ENCODE measurements at places on chromosomes 1 and 21.

- DNase-seq, result no peak
These were observed 37.0 kb downstream of the HS2ST1 start for GRCh38 chr1:86951430-86951829.

DNA sequence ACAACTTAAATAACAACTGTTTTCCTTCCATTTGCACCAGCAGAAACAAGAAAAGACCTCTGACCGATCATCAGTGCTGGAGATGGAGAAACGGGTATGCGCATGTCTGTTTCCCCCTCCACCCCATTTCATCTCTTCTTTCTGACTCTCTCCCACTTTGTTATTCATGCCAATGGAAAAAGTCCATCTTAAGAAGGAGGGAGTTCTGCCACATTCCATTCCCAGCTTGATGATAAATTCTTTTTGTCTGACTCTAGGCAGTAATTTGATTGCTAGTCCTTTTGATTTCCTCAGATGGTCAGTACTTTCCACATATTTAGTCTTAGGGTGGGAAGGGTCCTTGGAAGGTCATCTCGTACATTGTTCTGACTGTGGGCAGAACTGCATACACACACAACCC lies 142.5 kb downstream of the SYT2 start:
- DNase-seq, result no peak

DNA sequence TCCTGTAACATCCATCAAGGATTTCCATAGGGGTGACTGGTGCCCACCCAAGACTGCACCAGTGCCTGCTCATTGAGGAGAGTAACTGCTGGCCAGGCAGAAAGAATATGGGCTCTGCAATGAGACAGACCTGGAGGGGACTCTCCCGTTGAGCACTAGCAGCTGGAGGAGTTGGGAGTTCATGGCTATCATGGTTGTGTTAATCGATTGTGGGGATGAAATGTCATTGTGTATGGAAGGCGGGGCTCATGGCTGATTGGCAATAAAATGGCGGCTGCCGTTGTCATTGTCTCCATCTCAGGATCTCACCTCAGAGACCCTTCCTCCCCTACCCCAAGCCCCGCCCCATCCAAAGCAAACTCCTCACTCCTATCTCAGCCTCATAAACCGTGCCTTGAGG lies 3.9 kb downstream of the TMEM125 start:
- DNase-seq, result no peak

GRCh38 chr1:209704584-209704983 lies at the start of gene HSD11B1:
Gene HSD11B1 (plus strand): TSS chr1:209704846. CDS start chr1:209704943, 97 bp downstream.
- no peak for DNase-seq
